Mesendoderm (in vitro differentiated cells): ENCODE measurements at places on chromosomes 5 and 9.

- no peak for DNase-seq
These were observed 66.9 kb upstream of the EPB41L4A start for GRCh38 chr5:112485934-112486355.

GRCh38 chr5:80193401-80193800 lies 62.4 kb downstream of the SERINC5 start:
- no peak for DNase-seq

DNA sequence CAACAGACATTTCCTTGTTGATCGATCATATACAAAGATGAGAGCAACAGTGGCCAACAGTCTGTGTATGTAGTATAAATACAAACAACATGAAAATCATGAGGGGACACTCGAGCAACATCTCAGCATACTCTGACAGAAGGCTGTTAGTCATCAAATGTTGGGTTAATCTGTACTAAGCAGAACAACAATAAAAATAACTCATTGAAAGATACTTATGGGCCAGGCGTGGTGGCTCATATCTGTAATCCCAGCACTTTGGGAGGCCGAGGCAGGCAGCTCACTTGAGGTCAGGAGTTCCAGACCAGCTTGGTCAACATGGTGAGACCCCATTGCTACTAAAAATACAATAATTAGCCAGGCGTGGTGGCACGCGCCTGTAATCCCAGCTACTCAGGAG lies 67.3 kb downstream of the SCAI start:
- DNase-seq, result no peak

GRCh38 chr5:156037151-156037909 lies 289.6 kb upstream of the SGCD start:
- peak; percentile 14 for DNase-seq

GRCh38 chr9:38000332-38000731 lies 68.7 kb downstream of the SHB start:
- DNase-seq, result no peak

DNA sequence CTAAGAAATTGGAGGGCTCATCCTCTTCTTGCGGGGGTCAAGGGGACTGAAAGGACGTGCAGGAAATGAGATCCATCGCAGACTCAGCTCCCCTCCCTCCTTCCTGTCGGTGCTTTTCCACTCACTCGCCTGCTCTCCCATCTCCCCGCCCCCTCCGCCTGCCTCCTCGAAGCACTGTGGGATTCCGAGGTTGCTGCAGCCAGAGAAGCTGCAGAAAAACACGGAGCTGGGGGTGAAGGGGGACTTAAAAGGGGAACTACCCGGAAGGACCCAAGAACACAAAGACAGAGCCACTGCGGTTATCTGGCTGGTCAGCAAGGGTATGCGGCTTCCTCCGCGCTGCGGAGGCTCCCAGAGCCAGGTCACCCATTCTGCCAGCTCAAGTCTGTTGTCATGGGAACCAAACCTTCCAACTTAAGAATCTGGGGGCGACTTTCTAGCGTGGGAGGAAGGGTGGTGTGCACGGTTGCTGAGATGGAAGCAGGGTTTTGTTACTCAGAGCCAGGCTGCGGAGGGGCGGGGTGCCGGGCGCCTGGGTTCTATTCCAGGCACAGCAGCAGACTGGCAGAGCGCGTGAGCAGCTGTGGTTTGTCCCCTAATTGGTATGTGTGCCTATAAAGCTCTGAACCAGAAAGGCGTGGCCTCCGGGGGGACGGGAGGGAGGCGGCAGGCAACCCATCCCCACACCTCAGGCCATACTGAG lies 24.9 kb downstream of the PCDHGC5 start:
- DNase-seq, result peak; percentile 93

DNA sequence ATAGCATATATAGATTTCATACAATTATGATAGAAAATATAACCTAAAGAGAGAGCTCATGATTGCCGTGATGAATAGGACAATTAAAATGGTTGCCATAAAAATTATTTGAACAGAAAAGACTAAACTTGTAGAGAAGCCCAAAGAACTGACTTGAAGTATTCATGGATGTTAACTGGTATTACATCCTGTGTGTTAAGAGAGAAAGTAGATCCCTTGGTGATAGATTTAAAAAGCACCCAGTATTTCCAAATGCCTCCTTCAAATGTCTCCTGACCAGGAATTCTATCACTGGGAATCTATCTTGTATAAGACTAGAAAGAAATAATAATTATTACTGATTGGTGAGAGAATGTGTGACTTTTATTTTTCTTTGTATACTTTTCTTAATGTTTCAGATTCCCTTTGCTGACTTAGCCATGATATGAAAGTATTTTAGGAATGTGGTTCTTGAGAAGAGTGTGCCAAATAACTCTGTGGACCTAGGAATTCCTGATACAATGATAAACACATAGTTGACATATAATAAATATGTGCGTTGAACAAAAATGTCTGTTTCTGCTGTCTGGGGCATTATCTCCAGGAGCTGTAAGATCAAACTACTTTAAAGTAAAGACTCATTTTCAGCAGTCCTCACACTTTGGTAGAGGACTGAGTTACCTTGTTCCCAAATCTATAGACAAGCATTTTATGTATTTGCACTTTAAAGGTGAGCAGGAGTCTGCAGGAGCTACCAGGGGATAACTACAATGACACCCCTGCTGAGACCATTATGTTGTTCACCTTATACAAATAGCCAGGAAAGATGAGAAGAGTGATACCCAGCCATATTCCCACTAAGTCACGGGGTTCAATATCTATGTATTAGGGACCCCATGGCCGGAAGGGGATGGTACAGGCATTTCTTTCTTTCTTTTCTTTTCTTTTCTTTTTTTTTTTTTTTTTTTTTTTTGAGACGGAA lies 211.1 kb upstream of the TLE4 start:
- peak; percentile 80 for DNase-seq

DNA sequence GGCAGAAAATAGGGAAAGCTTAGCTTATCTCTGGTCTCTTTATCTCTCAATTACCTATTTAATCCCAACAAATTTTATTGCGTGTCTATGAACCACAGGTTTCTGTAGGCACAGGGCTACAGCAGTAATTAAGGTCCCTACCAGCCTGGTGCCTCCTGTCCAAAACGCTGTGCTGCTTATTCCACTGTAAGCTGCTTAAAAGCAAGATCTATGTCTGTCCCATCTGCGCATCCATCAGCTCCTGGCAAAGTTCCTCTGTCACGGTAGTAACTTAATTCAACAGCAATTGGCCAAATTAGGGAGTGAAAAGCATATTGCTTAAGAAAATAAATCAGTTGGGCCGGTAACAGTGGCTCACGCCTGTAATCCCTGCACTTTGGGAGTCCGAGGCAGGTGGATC lies 235.8 kb upstream of the VLDLR start:
- no peak for DNase-seq

GRCh38 chr9:104921067-104921741 lies 6.8 kb downstream of the ABCA1 start:
- DNase-seq, result no peak

DNA sequence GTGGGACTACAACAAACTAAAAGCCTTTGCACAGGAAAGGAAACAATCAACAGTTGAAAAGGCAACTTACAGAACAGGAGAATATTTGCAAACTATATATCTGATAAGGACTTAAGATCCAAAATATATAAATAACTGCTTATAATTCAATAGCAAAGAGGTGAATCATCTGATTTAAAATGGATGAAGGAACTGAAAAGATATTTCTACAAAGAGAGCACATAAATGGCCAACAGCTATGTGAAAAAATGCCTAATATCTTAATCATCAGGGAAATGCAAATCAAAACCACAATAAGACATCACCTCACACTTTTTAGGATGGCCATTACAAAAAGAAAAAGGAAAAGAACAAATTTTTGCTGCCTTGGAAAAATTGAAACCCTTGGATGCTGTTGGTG lies 100.4 kb downstream of the LURAP1L start:
- no peak for DNase-seq

DNA sequence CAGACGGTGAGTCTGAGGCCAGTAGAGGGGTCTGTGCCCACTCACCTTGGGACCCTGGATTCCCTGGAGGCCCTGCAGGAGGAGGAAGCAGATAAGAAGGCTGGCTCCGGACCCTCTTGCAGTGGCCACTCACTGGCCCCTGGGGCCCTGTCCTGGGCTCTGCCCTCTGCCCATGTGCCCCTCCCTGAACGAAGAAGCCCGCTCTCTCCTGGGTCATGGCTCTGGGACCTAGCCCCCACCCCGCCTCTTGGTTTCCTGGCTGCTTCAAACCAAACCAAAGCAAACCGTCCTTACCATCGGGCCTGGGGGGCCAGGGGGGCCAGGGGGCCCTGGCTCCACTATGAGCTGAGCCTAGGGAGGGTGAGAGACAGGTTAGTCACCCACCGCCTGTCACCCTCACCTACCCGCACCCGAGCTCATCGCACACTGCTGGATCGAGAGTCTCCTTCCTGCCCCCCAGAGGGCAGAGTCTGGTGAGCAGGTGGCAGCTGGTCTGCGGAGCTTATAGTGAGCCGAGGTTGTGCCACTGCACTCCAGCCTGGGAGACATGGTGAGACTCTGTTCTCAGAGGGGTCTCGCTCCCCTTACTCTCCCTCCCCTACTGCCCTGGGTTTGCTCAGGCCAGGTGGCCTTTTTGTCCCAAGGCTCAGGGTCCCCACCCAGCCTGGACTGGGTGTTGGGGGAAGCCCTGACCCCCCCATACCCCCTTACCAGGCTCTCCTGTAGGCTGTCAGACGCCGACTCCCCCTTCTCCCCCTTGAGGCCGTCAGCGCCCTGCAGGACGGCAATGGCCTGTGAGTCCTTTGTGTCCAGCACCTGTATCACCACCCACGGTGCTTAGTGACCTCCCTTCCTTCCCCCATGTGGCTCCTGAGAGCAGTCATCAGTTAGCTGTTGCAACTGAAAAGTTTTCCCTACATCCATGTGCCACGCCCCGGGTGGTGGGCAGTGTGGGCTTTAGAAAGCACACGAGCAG lies 15.2 kb upstream of the PHYKPL start:
- DNase-seq, result no peak

DNA sequence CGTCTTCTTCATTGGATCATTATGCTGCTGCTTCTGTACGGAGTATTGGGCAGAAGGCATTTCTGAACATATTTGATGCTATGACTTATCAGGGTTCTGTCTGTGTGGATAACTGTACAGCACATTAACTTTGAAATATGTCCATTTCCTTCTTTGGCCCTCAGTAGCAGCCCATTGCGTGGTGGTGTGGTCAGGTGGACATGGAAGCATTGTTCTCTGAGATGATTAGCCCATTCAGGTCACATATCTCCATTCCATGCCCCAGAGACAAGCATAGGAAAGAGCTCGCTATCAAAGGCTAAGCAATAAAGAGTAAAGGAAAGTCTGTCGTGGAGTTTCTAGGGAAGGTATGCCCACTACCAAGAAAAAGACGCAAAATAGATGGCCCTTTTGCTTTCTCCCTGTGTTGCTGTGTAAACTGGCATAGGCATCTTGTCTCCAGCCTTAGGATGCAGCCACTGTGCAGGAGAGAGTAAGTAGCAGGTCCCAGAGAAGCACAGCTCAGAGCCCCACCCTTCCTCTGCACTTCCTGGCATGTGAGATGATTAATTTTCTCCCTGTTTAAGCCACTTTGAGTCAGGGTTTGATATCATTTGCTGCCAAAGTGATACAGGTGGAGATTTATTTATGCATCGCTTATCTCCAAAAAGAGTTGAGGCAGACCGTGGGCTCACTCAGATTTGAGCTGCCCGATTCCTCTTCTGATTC lies 221.9 kb downstream of the PDZD2 start:
- no peak for DNase-seq

GRCh38 chr9:136275655-136276429 lies 28.1 kb downstream of the CCDC187 start:
- DNase-seq, result no peak

- peak; percentile 82 for DNase-seq
These were observed 556 bp upstream of the TTF1 start for GRCh38 chr9:132407196-132407595.

- DNase-seq, result no peak
These were observed 10.0 kb upstream of the DOLPP1 start for GRCh38 chr9:129070696-129071525.

- no peak for DNase-seq
These were observed 14.4 kb upstream of the CCDC69 start for GRCh38 chr5:151238303-151238741.

GRCh38 chr5:12399868-12400267 lies 495.6 kb upstream of the CTNND2 start:
- DNase-seq, result peak; percentile 14
